ENCODE measurements at places on chromosomes 5 and 9.

DNA sequence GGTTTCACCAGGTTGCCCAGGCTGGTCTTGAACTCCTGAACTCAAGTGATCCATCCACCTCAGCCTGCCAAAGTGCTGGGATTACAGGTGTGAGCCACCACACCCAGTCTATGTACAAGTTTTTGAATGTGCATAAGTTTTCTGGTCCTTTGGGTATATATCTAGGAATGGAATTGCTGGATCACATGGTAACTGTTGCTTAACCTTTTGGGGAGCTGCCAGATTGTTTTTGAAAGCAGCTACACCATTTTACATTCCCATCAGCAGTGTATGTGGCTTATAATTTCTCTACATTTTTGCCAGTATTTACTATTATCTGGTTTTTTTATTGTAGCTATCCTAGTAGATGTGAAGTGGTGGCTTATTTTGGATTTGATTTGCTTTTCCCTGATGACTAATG lies 8.9 kb upstream of the LNPEP start:
- no peak for DNase-seq

GRCh38 chr9:110650991-110651411 lies 17.6 kb upstream of the MUSK start:
- DNase-seq, result no peak

- no peak for DNase-seq
Measured at GRCh38 chr5:95963650-95964410, 2.2 kb upstream of the ELL2 start.

DNA sequence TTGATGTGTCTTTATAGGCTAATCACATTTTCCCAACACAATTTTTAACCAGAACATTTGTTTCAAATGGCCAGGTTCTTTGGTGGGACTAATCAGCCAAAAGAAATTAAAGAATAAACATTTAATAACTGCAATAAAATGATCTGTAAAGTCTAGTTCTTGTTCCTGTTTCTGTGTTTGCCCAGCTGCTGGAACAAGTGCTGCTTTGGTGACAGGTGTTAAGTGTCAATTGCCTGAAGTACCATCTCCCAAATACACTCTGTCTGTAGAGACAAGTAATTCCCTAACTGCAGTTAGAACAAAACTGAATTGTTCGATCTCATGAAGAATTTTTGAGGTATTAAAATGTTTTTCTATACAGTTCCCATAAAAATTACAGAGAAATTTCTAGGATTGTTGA lies 402.3 kb upstream of the CHD1 start:
- DNase-seq, result no peak

DNA sequence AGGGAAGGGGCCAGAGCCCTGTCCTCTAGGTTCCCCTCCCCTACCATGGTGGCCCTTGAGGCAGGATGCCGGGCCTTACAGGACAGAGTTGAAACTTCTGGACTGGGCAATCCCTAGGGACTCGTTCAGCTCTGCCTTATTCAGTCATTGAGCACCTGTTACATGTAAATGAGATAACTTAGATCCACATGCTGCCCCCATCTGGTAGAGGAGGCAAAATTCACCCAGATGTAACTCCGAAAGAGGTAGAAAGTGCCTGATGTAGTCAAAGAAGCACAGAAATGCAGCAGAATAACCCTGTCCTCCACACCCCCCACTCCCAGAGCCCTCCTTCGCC lies 1.5 kb downstream of the GGTA1 start:
- DNase-seq, result peak; percentile 43

GRCh38 chr9:5500441-5501235 lies 9.7 kb upstream of the PDCD1LG2 start:
- no peak for DNase-seq

GRCh38 chr9:126939821-126940221 lies 25.2 kb downstream of the RALGPS1 start:
- DNase-seq, result no peak

All from activated CD4-positive, alpha-beta T cell treated with anti-CD3 and anti-CD28 coated beads, Interleukin-2, amount 50 U/mL, for 24 hours (primary cell).